ENCODE measurements at places on chromosomes 6 and 20. TPM values are rescaled to one million over a fixed set of nuclear protein-coding genes. Genes with fewer than 3 reads are reported as not detected.

- no peak for DNase-seq
Observed at GRCh38 chr20:30892541-30893345, 364.7 kb upstream of the DEFB115 start.

DNA sequence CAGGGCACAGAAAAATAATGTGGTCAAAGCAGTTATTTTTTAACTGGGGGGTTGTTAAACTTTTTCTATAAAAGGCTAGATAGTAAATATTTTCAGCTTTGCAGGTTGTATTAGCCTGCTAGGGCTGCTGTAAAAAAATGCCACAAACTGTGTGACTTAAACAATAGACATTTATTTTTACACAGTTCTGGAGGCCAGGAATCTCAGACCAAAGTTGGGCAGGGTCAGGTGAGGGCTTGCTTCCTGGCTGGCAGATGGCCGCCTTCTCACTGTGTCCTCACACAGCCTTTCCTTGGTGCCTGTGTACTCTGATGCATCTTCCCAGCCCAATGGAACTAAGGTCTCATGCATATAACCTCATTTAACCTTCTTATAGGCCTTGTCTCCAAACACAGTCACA is 294.7 kb downstream of the PTPRT start:
- DNase-seq: no peak

DNA sequence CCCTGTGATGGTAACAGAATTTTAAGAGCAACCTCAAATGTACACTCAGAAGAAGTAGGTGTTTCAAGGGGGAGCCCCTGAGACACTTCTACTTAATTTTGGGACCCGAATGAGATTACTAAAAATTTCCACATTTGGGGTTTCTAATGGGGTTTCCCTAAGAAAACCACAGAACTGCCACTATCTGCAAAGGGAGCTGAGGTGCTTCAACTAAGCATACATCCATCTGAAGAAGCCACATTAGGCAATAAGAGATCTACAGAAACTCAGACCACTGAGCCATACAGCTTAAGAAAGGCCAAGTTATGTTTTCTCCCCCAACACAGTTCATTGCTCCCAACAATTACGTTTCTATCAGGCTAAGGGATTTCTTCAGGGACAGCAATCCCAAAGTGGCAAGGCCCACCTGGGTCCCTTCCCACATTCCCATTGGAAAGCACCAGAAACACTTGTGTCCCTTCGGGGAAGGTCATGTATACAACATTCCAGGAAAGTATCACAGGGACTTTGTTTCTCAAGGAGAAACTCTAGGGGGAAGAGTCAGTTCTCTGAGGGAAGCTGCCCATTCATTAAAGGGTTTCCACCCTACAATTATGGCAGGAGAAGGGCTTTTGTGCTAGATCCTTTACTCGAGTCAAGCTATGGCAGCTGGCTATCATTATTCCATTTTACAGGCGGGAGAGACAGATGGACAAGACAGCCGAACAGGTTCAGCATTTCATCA is 5.0 kb downstream of the BCL2L1 start:
- no peak for DNase-seq

DNA sequence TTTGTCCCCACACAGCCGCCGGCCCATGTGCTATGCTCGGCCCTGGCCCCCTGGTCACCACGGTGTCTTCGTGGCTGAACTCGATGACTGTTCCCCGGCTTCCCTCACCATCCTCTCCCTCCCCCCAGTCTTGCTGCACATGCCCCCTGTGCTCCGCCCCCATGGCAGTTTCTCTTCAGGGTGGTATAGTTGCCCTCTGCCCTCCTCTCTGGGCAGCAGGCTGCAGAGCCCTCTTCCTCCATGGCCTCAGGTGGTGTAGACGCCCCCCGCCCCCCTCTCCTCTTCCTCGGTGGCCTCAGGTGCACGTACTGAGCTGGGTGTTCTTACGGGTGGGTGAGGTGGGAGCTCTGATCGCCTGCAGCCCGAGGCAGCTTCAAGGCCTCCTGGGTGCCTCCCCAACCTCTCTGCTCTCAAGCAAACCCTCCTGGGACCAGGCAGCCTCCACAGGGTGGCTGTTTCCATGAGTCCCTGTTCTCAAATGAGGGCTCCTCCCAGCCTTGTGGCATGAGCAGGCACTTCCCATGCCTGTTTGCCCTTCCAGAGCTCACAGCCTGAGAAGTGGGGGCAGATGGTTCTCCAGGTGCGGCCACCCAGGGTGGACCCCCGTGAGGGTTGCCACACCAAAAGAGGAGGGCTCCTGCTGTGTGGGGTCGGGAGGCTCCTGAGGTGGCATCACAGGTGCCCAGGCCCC is 24.8 kb downstream of the COL20A1 start:
- no peak for DNase-seq

DNA sequence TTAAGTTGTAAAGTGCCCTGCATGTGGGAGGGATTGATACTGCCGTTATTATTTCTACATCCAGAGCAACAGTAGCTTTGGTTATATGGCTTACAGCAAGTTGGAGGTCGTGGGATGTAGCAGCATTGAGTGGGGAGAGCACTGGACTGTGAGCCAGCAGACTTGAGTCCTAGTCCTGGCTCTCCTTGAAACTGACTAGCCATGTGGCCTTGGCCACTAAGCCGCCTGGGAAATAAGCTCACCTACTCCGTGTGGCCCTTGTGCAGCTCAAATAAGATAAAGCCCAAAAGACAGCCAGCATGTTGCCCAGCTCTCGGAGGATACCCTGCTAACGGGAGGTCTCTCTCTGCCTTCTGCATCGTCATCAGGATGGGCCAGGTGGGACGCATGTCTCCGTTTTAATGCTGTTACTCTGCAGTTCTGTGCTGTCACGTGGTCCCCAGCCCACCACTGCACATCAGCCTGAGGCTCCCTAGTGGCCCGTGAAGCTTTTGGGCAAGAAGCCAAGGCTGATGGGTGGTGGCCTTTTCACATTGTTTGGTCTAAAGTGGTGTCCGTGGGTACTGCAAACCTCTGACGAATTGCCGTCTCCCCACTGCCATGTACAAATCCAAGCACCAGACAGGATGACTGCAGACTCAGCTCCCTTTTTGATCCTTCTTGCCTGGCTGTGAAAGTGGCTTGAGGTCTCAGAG is 7.9 kb downstream of the EPB41L1 start:
- DNase-seq: no peak

DNA sequence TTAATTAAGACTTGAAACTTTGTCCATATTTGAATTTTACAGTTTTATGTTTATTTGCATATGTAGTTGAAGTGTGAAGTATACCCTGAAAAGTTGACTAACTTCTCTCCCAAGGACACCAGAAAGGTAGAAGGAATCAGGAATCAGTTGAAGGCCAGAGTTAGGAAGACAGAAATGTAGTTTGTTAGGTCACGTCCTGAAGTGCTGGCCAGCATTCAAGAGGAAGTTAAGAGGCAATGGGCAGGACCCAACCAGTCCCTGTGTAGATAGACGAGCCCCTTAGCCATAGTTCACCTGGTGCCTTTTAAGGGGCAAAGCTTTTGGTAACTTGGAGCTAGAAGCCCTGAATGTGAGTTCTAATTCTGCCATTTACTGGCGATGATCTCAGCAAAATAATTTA is 250.4 kb upstream of the KCNQ5 start:
- no peak for DNase-seq

DNA sequence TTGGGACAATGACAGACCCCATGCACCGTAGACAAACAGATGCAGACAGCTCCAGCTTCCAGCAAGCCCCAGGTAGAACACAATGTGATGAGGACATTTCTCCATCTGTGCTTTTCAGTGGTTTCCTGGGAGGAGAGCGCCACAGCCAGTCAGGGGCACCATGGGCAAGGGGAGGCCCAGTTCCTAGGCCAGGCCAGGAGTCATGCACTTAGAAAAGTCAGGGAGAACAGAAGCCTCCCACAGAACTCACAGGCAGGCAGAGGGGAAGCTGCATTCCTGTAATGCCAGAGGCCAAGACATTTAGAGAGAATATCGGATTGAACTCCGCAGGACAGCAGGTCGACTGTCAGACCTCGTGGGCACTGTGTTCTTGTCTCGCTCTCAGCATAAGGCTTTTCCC is 9.2 kb downstream of the SYNDIG1 start:
- DNase-seq: no peak

- DNase-seq: no peak
Observed at GRCh38 chr20:15475483-15475882, 1097.8 kb downstream of the KIF16B start.

GRCh38 chr6:169539176-169539897 is 162.5 kb downstream of the WDR27 start:
- no peak for DNase-seq

DNA sequence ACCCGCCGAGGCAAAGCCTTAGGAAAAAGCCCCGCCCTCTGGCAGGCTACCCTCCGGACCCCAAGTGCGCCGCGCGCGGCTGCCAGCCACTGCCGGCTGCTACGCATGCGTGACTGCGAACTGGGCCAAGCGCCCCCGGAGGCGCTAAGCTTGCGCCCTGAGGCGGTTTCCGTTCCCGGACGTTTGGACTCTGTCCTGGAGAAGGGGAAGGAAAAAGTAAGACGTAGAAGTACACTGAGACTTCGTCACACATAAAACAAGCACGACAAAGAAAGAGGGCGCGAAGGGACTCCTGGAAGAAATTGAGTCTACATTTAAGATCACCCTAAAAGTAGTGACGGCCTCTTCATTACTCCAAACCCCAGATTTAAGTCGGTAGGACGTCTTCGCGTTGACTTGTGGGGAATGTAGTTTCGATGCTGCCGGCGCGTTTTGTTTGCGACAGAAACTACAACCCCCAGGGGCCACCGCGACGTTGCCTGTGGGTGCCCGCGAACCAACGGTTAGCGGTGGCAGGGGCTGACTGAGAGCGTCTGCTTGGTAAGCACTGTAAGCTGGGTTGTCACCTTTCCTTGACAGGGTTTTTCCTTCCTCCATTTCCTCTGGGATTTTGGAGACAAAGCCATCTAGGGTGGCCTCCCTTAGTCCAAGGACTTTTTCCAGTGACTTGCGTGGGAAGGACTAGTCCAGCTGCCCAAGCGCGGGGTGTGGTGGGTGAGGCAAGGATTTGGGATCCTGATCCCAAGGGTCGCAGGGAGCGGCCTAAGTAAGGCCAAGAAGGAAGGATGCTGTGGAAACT is at the start of gene CEP57L1:
Gene CEP57L1, plus strand, starts transcription at position 472 of the 799 bp plus-strand sequence. CDS start 49,715 bp downstream, outside the sequence.
- DNase-seq: peak; percentile 92

GRCh38 chr6:45710304-45710821 is 305.3 kb downstream of the CLIC5 start:
- no peak for DNase-seq

DNA sequence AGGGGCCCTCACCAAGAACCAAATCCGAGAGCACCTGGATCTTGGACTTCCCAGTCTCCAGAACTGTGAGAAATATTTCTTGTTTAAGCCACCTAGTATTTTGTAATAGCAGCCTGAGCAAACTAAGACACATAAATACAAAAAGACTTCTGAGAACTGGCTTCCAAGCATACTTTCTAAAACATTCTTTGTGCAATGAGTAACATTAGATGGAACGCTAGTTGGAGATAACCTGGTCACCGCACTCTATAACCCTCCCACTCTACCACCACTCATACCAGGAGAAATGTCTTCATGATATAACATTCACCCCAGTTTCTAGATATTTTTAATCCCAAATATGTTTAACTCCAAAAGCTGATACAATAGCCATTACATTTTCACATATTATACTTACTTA is 169.5 kb upstream of the THEMIS start:
- no peak for DNase-seq

GRCh38 chr6:168618546-168619315 is 177.7 kb downstream of the SMOC2 start:
- no peak for DNase-seq

DNA sequence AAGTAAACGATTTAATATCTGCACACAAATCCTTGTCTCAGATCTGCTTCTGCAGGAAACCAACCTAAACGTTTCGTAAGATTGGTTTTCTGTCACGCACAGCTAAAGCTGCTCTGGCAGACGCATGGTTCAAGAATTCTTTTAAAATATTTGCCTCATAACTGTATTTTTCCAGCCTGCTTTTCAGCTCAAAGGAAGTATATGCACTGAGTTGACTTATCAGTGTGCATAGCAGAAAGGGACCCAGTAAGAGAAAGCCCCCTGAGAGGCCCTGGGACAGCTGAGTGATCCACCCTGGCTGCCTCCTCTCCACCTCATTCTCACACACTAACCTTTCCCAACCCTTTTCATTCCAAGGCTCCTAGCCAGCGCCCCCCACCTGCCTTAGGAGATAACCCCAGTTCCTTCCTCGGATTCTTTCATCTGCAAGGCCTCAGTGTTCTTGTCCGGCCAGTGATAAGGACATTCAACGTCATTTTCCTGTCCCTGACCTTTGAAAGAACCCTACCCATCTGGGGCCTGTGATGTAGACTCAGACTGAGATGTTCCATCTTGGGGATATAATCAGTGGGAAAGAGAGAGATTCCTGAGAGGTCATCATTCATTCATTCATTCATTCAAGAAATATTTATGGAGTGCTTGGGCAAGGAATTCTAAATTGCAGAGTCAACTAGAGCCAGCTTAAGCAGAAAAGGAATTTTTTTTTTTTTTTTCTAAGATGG is 22.4 kb upstream of the SLC9A8 start:
- no peak for DNase-seq

DNA sequence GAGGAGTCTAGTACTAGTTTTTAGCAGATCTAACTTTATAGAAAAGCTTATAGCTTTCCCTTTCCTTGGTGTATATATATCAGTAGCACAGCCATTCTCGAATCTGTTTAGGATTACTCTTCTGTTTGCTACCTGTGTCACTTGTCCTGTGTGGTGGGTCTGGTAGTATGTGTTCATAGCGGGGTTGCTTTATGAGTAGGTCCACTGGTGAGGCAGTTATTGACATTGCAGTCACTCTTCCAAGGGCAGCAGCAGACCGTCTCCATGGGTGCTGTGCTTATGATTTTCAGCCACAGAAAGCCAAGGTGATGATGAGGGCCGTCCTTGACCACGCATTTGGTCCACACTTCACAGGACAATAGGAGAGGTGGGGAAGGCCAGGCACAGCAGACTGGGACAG is 171.5 kb downstream of the CDKAL1 start:
- DNase-seq: no peak

DNA sequence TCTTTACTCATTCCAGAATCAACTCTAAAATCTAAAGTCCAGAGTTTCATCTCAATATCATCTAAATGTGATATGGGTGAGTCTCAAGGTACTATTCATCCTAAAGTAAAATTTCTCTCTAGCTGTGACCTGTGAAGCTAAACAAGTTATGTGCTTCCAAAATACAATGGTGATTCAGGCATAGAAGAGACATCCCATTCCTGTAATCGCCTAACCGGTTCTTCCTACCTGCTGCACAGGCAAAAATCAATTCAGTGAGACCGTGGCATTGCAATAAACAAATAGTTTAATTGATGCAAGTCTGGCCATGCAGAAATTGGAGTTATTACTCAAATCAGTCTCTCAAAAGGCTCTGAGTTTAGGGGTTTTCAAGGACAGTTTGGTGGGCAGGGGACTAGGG is 232.8 kb downstream of the UBE3D start:
- DNase-seq: no peak

- DNase-seq: no peak
Observed at GRCh38 chr6:127162836-127163235, 44.4 kb downstream of the RSPO3 start.

TSBP1 gene
- total RNA-seq: not detected

OPRL1 gene
- 1.1 TPM for total RNA-seq

CLVS2 gene
- 0.07 TPM for total RNA-seq

ZNF292 gene
- total RNA-seq: 31.5 TPM

TRIM31 gene
- total RNA-seq: 2.0 TPM

PERP gene
- 21.1 TPM for total RNA-seq

OXT gene
- total RNA-seq: not detected

DYNLT2 gene
- 0.95 TPM for total RNA-seq

Measured in thoracic aorta (tissue), 2 donors.